ENCODE measurements at places on chromosomes 3 and 15.

- no peak for DNase-seq
- no peaks in the 10 kb centered on the region for H3K36me3 ChIP-seq
- no peak overlapping the region for H3K27ac ChIP-seq
- no peaks in the 10 kb centered on the region for H3K27me3 ChIP-seq
- H3K4me1 ChIP-seq: no peaks in the 10 kb centered on the region
These were observed 44.5 kb upstream of the FNDC3B start for GRCh38 chr3:171994646-171995428.

GRCh38 chr15:98241032-98241554 is 280.6 kb downstream of the ARRDC4 start:
- no peaks in the 10 kb centered on the region for H3K27me3 ChIP-seq
- H3K36me3 ChIP-seq: no peaks in the 10 kb centered on the region
- H3K4me1 ChIP-seq: no peaks in the 10 kb centered on the region
- H3K27ac ChIP-seq: no peak overlapping the region
- H3K4me3 ChIP-seq: no peak overlapping the region

- H3K36me3 ChIP-seq: no peaks in the 10 kb centered on the region
- H3K27me3 ChIP-seq: no peaks in the 10 kb centered on the region
- no peak overlapping the region for H3K4me3 ChIP-seq
- H3K27ac ChIP-seq: no peak overlapping the region
These were observed 355.5 kb downstream of the OCA2 start for GRCh38 chr15:27743638-27744037.

DNA sequence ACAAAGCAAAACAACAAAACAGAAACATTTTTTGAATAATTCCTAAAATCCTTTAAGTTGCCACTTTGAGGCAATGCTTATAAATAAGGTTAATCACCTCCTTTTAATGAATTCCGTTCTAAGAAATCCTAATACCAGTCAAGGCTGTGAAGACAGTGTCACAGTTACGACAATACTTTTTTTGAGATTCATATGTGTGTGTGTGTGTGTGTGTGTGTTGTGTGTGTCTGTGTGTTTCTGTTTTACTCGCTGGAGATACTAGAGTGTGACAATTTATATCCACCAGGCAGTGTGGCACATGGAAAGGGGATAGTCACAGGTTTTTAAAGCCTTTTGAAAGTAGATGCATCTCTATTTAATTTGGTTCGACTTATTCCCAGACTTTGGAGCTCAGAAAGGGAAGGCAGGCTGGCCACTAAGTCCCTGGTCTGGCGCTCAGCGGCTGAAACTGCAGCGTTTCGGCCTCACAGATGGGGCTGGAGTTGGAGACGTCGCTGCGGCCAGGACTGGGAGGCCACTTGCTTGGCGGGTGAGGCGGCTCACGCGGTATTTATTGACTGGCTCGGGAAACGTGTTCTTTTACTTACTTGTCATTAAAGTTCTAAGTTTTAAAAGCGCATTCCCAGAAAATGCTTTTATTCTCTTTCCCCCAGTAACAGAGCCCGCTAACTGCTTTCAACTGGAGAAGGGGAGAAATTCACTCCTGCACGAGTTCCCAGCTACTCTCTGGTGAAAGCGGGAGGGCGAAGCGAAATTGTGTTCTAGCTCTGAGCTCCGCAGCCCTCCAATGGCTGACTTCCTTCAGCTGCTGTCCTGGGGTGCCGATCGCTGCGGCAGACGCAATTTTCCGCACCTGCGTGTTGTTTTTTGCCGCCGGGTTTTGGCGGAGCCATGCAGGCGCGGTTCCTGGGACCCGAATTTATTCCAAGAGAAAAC is 13.7 kb downstream of the ZIC1 start:
- no peak for DNase-seq
- H3K4me3 ChIP-seq: no peak overlapping the region
- H3K36me3 ChIP-seq: no peaks in the 10 kb centered on the region
- H3K27ac ChIP-seq: no peak overlapping the region
- no peaks in the 10 kb centered on the region for H3K27me3 ChIP-seq
- H3K4me1 ChIP-seq: no peaks in the 10 kb centered on the region

DNA sequence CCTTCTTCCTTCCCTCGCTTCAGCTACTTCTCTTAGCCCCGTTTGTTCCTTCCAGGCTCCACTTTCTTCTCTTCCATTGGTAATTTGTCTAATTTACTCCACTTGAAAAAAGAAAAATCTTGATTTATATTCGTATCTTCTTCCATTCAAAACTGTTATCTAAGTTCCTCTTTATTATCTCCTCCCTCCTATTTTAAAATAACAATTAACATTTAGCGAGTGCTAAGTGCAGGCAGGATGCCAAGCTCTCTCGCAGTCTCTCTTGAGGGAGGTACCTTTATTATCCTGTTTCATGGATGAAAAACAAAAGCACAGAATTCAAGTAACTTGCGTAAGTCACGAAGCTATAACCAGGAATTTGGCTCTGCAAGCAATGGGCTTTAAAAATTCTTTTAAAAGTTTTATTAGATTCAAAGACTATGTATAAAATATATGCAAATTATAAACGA is 418.9 kb upstream of the NAALADL2 start:
- peak overlapping the region; percentile 93 for H3K27ac ChIP-seq
- H3K4me1 ChIP-seq: peaks cover 29% of the 10 kb centered on the region
- H3K4me3 ChIP-seq: peak overlapping the region; percentile 68
- H3K36me3 ChIP-seq: no peaks in the 10 kb centered on the region
- DNase-seq: no peak

DNA sequence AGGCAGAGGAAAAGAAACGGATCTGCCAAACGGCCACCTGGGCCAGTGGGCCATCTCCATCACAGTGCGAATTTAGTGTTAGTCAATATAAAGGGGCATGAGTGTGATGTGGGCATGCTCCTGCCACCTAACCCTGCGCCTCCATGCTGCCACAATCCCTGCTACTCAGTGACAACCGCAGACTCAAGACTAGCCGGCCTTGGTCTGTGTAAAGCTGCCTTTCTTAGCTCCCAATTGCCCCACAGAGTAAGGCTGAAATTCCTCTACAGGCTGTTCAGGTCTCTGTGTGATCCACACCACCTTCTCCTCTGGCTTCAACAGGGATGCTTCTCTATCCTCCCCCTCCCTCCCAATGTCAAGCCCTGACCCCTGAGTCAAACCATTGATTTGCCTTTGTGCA is 269.7 kb downstream of the XXYLT1 start:
- H3K4me1 ChIP-seq: no peaks in the 10 kb centered on the region
- H3K36me3 ChIP-seq: no peaks in the 10 kb centered on the region
- H3K4me3 ChIP-seq: no peak overlapping the region
- H3K27me3 ChIP-seq: no peaks in the 10 kb centered on the region

DNA sequence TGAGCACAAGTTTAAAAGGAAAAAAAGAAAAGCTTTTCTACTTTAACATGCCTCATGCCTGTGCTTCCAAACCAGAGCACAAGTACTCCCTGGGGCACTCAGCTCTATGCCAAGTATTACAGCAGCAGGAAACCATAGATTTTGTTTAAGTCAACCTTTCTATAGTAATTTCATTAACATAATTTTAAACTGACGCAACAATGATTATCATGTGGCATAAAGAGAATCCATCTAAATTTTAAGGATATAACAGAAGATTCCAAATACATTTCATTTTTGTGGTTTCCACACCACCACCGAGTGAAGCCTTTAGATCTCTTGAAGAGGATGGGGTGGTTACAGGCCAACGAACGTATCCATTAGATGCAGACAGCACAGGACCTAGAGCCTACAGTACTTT is 112.1 kb downstream of the TNIK start:
- no peaks in the 10 kb centered on the region for H3K27me3 ChIP-seq
- no peak for DNase-seq
- H3K27ac ChIP-seq: no peak overlapping the region

GRCh38 chr3:28326458-28326926 is 22.0 kb upstream of the ZCWPW2 start:
- H3K4me3 ChIP-seq: no peak overlapping the region
- no peak overlapping the region for H3K27ac ChIP-seq
- H3K27me3 ChIP-seq: no peaks in the 10 kb centered on the region
- H3K36me3 ChIP-seq: no peaks in the 10 kb centered on the region

- no peak for DNase-seq
- H3K36me3 ChIP-seq: peaks cover 35% of the 10 kb centered on the region
These were observed 5.0 kb downstream of the GTPBP8 start for GRCh38 chr3:112995800-112996199.

DNA sequence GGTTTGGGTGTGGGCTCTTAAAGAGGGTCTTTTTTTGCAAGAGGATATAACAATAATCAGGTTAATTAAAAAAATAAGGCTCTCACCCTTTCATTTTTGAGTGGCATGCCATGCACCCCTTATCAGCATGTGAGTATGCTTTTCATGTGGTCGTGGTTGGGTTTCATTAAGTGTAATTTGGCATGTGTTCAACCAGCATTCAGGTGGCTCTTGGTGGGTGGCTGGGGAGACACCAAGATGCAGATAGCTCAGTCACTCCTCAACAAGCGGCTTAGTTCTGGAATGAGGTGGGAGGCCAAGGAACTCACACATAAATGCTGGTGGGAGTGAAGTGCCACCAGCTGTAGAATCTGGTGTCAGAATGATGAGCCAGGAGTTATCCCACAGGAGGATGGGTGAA is 66.8 kb downstream of the FLNB start:
- no peaks in the 10 kb centered on the region for H3K27me3 ChIP-seq
- H3K4me3 ChIP-seq: no peak overlapping the region
- no peak for DNase-seq
- no peak overlapping the region for H3K27ac ChIP-seq
- H3K36me3 ChIP-seq: peaks cover 30% of the 10 kb centered on the region
- peaks cover 6% of the 10 kb centered on the region for H3K4me1 ChIP-seq

Measured in tibial nerve (tissue), 4 donors.